ENCODE measurements at places on chromosomes 2 and 18. TPM values are rescaled to one million over a fixed set of nuclear protein-coding genes. Genes with fewer than 3 reads are reported as not detected.

AGXT gene
- total RNA-seq, result under 0.01 TPM

CABYR gene
- 5.9 TPM for total RNA-seq

- no peak for DNase-seq
These were observed 92.3 kb downstream of the GYPC start for GRCh38 chr2:126748188-126748760.

DNA sequence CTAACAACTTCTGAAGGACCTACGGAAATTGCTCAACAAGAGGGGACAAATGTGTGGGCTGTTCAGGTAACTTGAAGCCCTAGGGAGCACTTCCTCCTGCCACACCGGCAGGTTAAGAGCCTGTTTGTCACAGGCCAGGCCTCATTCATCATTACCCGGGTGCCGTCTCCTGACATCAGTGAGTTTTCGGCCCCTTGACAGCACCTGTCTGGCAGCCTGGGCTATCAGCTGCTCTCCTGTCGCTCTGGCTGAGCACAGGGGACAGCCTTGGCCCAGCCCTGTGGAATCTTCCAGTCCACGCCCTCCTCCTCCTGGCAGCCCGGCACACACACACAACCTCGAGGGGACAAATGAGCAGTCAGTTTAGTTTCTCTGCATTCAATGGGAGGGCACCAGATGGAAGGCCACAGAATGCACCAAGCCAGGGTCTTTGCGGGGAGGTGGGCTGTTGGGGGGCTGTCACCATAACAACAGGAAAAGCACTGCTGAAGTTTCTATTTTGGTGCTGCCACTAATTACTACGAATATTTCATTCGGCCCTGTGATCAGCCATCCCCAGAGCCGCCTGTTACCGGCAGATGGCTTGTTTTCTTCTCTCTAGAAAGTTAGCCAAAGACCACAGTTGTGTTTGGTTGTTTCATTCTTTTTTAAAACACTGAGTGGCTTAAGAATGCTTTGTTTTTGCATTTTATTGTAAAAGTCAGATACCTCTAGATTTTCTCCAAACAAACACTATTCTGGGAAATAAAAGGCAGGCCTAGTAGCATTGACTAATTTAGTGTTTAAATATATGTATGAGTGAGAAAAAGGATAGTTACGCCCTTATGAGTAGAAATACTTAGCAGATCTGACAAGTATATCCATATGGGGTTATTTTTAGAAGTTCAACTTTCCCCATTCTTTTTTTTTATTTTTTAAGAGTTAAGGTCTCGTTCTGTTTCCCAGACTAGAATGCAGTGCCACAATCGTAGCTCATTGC is 189.9 kb upstream of the NDUFV2 start:
- no peak for DNase-seq

DLX2 gene
- not detected for total RNA-seq

- no peak for DNase-seq
These were observed 24.0 kb upstream of the ITGB6 start for GRCh38 chr2:160224060-160224459.

- no peak for DNase-seq
These were observed 289.2 kb downstream of the ERBB4 start for GRCh38 chr2:212249451-212249850.

- no peak for DNase-seq
These were observed 72.2 kb upstream of the THOC1 start for GRCh38 chr18:340044-340443.

DNA sequence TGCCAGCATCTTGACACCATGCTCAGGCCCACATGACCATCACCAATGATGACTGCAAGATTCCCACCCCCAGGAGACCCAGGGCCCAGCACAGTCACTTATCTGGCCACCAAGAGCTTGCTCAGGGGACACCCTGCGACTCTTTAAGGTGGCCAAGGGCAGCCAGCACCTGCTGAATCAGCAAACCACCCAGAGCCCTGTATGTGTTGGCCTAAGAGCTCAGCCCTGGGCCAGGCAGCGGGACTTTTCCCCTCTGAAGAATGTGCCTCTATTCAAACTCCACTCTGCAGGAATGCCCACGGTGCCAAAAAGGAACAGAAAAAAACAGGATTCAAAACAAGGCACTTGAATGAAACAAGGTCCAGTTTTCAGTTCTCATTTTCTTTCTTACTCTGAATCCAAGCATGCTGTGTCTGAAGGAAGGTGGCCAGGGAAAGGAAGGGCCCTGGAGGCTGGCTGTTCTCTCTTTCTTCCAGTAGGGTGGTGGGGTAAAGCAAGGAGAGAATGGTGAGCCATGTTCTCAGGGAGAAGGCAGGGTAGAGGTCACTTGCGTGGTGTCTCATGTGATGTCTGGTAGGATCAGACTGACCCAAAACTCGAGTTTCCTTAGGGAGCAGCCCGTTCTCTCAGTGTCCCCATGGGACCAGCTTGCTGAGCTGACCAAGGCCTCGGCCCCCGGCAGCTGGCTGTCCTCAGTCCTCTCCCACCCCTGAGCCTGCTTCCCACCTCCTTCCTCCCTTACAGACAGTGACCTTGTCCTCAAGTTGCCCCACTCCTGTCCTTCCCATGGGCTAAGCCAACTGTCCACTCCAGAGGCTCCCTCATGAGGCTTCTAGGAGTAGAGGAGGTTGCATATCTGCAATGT is 150.0 kb downstream of the RNF152 start:
- DNase-seq, result no peak

DNA sequence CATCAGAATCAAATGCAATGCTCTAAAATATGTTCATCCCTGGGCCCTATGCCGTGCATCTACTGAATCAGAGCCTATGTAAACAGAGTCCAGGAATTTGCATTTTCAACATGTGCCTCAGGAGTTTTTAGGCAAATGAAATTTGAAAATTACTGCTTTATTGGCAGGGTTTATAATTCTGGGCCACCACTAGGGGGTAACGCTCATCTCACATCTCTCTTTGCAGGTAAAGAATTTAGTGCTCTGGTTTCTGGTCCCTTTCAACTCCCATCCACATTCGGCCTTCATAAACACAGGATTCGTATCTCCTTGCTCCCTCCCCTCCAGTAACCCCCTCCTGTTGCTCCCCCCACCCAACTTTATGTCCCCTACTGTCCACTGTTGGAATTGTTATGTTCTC is 49.3 kb downstream of the LYPD6B start:
- DNase-seq, result no peak

STAT4 gene
- total RNA-seq, result 1.6 TPM

DNA sequence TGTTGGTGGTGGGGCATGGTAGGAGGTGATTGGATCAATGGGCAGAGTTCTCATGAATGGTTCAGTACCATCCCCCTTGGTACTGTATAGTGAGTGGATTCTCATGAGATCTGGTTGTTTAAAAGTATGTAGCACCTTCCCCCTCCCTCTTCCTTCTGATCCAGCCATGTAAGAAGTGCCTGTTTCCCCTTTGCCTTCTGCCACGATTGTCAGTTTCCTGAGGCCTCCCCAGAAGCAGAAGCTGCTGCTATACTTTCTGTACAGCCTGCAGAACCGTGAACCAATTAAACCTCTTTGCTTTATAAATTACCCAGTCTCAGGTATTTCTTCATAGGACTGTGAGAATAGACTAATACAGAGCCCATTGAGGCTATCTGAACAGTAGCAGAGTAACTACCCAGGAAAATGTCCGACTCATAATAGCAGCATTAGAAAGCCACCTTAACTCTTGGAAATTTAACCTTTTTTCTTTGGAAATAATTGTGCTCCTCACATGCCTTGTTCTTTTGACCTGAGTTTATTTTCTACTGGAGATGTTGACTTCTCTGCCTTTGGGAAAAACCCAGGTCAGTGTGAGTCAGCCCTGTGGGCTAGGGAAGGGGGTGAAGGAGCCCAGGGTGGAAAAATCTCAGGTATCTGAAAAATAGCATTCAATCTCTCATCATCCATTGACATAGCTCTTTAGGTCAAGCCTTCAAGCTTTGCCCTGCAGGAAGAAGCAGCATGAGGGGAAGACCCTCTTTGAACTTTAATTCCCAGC is 18.1 kb downstream of the CYP1B1 start:
- DNase-seq, result no peak

NOP58 gene
- total RNA-seq, result 39.2 TPM

- no peak for DNase-seq
These were observed 28.1 kb upstream of the PTPN2 start for GRCh38 chr18:12911929-12912703.

CTNNA2 gene
- not detected for total RNA-seq

GRCh38 chr2:64212346-64212745 is 68.1 kb upstream of the PELI1 start:
- DNase-seq, result no peak

DNA sequence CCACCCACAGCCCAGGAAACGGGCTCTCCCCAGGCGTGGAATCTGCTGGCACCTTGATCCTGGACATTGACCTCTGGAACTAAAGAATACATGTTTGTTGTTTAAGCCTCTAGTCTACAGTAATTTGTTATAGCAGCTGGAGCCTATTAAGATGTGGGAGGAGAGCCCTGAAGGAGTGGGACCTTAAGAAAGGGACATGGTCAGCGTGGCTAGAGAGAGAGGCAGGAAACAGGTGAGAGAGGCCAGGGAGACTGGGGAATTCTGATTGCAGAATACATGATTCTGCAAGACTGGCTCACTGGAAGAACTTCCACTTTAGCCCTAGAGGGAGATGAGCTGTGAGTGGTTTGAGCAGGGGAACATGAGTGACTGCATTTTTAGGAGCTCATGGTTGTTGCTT is 83.2 kb downstream of the CD8B2 start:
- no peak for DNase-seq

CYP27A1 gene
- 25.6 TPM for total RNA-seq

DNA sequence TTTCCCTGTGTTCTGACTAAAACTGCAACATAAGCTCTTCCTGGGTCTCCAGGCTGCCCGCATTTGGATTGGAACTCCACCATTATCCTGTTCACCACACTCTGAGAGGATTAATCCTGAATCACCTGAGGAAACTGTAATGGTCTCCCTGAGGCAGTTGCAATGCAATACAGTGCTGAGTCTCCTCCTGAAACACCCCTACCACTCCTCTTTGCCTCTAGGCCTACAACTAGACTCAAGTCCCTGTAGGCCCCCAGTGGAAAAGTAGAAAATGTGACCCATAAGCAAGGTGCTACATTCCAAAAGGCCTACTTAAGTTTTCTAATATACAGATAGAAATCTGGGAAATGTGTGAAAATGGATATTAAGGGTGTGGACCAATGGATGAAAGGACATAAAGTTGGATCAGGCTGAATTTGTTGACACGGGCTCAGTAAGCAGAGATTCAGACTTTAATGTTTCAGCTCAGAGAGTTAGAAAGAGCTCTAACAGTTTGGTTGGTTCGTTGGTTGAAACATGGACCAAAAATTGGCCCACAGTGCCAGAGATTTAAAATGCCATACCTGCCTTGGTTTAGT is 222.3 kb upstream of the ZC3H15 start:
- no peak for DNase-seq

DNA sequence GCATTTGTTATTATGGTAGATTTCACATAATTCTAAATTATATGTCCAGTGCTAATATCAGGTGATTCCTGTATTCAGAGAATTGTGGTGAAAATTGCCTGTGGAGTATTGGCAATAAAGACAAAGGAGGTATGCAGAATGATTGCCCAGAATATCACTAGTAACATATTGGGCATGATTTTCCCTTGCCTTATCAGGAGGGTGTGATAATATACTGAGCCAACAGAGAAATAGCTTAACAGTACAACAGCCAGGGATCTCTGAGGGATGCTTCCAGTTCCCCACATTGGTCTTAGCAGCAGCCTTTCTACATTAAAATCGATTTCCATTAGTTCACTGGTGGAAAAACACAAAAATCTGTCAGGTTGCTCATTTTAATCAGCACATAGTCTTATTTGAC is 122.9 kb upstream of the COL3A1 start:
- no peak for DNase-seq

ARL6IP6 gene
- total RNA-seq, result 25.9 TPM

DNA sequence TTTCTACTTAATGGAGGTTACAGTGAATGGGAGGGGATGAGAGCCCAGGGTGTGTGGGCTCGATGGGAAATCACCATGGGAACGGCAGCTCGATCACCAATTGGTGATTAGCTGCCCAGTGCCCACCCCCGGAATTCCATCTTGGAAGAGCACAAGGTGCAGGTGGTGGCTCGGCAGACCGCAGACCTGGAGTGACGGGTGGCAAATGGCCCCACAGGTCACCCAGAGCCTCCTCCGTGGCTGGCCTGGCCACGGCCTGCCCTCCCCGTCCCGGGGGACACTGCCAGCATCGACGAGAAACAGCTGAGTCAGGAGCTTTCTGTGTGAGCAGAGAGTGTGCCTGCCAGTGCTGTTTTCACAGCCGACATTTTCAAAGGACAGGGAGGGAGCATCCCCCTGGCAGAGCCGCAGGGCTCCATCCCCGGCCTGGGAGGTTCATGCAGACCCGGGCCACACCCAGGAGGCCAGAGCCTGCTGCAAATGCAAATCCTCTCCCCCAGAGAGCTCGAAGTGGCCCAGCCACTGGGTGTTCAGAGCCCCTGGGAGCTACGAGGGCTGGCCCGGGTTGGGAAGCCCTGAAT is 176.4 kb upstream of the MYT1L start:
- DNase-seq, result no peak

SCN2A gene
- total RNA-seq, result 2.0 TPM

- no peak for DNase-seq
These were observed 69.9 kb upstream of the ST3GAL5 start for GRCh38 chr2:85958731-85959130.

GRCh38 chr18:58447402-58448095 is 181.3 kb downstream of the ALPK2 start:
- no peak for DNase-seq

GRCh38 chr18:55124078-55124763 is 165.0 kb upstream of the CCDC68 start:
- no peak for DNase-seq

DNA sequence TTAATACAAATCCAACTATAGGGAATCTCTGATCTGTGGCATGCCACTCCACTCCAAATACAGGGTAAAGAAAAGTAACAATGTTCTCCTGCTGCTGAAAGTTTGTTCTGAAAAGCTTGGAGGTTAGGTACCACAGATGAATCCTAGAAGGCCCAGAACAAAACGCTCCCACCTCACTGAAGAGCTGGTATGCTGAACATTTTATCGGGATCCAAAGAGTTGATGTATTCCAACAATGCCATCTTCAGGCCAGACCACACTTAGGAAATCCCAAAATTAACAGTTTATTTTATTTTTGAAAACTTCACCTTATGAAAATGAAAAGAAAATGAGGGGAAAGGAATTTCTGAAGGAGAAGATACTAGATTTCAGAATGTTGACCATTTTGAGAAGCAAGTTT is 145.1 kb upstream of the CDH19 start:
- DNase-seq, result no peak

DNA sequence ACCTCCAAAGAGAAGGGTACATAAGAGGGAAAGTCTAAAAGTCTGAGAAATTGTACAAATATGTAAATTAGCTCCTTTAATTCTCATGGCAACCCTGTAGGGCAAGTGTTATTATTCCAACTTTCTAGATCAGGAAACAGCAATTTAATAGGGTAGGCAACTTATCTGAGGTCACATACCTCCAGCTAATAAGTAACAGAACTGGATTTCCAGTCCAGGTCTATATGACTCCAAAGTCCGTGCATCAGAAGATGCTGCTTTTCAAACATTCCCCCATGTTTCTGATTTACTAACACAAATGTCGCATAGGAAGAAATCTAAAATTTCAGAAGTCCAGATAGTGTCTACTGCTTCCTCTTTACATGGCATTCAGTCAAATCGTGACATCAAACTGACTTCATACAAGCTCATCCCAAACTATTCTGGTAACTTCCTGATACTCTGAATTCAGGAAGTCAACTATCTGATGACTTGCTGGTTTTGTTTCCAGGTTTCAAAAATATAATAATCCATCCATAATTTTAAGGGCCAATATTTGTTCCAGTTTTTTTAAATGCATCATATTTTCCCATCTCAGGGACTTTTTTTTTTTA is 419.3 kb upstream of the ACVR2A start:
- no peak for DNase-seq

MOB4 gene
- 34.2 TPM for total RNA-seq

STAM2 gene
- 44.6 TPM for total RNA-seq

LYPD6B gene
- total RNA-seq, result 41.4 TPM

MYOM1 gene
- total RNA-seq, result 6.9 TPM
